ENCODE measurements at places on chromosomes 11 and 22.

DNA sequence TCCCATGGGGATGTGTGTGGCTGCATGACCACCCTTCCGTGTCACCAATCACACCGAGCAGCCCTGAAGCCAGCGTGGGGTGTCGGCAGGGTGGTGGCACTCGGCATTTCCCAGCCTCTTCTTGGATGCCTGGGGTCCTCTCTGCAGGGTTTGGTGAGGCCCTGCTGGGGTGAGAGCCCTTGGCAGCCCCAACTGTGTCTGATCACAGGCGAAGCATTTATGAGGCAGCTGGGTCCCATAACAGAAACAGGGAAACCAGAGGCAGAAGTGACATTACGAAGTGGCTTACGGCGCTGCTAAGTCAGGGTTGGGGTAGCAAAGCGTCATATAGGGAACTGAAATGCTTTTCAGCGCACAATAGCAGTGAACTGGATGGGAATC lies 92.3 kb upstream of the SEPTIN5 start:
- no peak for DNase-seq

- no peak for DNase-seq
These were observed 562.3 kb downstream of the NTM start for GRCh38 chr11:131932584-131933325.

GRCh38 chr11:117816151-117816741 lies 8.3 kb downstream of the FXYD2 start:
- DNase-seq = no peak

- no peak for DNase-seq
These were observed 18.5 kb upstream of the BAIAP2L2 start for GRCh38 chr22:38129021-38129420.

DNA sequence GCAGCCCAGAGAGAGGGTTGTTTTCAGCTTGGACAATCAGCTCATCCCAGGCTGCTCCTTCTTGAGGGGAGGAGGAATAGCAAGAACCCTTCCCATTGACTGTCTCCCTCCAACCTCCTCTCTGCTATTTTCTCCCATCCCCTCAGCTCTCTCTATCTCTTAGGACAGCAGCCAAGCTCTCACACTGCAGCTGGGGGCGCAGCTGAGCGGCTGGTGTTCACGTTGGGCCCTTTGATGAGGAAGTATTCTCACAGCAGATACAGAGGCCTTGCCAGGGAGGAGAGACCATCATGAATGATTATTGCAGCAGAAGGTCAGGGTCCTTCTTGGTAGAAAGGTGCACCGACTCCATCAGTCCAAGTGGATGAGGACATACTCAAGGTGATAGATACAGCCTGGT lies 26.5 kb upstream of the CADM1 start:
- no peak for DNase-seq

- DNase-seq = no peak
These were observed 8.7 kb downstream of the SLC22A6 start for GRCh38 chr11:62976109-62976508.

DNA sequence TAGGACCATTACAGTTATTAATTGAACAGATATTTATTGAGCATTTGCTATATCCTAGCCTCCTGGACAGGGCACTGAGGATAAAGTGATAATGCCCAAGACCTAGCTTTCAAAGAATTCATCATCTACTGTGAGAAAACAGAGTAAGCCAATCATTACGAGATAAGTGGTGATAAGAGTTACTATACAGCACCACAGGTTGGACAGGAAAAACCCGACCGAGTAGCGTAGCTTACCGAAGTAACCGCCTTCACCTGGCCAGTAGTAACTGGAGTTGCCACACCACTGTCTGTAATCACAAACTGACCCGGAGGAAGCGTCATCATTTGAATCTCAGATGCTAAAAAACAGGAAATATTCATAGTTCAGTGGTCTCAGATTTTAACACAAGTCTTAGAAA lies 10.0 kb upstream of the NFRKB start:
- DNase-seq = no peak

DNA sequence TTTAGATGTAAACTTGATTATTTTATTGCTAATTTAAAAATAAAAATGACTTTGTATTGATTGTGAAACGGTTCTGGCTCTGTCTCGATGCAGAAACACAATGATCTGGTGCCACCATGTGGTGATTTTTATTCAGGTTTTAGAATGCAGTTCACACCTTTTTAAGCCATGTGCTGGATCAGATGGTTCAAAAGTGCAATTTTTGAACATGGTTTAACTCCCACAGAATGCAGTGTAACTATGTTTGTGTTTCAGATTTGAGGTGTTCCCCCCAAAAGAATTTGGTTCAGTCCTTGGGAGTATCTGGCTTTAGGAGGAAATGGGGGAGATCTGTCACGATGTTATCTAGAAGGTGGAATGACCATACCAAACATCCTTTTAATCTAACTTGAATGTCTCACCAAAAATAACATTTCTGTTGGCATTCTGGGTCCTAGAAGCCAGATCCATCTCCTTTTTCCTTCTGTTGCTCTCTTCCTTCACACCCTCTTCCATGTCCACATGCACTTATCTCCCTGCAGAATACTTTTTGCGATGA lies 7.9 kb downstream of the MRPL16 start:
- DNase-seq = no peak

- no peak for DNase-seq
These were observed 216.3 kb upstream of the SYN3 start for GRCh38 chr22:33274214-33275072.

GRCh38 chr11:129440028-129440713 lies 64.5 kb downstream of the BARX2 start:
- DNase-seq = no peak

GRCh38 chr22:46829941-46830715 lies 67.7 kb downstream of the TBC1D22A start:
- DNase-seq = no peak

- DNase-seq = no peak
These were observed 16.1 kb upstream of the PCF11 start for GRCh38 chr11:83140691-83141455.

DNA sequence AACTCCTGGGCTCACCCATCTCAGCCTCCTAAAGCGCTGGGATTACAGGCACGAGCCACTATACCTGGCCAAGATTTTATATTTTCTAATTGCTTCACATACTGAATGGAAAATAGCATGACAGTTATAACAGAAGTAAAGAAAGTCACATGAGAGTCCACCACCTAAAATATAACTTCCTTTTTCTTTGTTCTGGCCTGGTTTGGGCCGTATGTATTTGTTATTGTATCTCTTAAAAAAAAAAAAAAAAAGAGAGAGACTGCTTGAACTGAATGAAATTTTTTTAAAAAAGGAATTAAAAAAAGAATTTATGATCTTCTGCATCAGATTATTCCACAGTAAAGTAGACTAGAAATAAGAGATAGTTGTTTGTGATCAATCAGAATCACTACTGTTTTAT lies 86.0 kb upstream of the GRIK4 start:
- DNase-seq = no peak

- no peak for DNase-seq
These were observed 16.1 kb downstream of the MICAL2 start for GRCh38 chr11:12126344-12127019.

GRCh38 chr11:10918698-10919097 lies 60.8 kb upstream of the ZBED5 start:
- no peak for DNase-seq

GRCh38 chr11:127252321-127252720 lies 251.8 kb upstream of the KIRREL3 start:
- DNase-seq = no peak

- DNase-seq = no peak
These were observed 18.1 kb upstream of the PPP6R3 start for GRCh38 chr11:68442433-68442832.

DNA sequence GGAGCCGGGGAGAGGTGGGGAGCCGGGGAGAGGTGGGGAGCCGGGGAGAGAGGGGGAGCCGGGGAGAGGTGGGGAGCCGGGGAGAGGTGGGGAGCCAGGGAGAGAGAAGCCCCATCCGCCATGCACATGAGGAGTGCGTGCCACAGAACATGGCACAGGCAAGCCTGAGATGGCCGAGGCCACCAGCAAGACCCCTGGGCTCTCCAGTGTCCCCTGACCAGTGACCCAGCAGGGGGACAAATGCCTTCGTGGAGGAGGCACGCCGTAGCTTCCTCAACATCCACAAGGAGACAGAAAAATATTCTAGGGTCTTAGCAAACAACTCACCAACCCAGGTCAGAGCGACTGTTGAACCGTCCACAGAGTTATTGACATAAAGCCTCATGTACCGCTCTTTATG lies 618.8 kb downstream of the TBC1D22A start:
- no peak for DNase-seq

GRCh38 chr11:113847580-113847979 lies 27.8 kb downstream of the USP28 start:
- no peak for DNase-seq

DNA sequence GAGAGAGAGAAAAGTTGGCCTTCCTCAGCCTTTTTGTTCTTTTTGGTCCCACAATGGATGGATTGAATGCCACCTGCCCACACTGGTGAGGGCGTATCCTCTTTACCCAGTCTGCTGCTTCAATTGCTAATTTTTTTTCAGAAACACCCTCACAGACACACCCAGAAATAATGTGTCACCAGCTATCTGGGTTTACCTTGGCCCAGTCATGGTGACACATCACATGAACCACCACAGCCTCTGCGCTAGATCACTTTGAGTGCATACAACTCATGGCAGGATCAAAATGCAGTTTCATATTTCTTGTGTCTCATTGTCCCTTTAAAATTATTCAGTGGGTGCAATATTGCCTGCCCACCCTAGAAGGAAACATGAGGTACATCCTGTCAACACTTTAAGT lies 63.3 kb downstream of the ADAMTS15 start:
- no peak for DNase-seq

DNA sequence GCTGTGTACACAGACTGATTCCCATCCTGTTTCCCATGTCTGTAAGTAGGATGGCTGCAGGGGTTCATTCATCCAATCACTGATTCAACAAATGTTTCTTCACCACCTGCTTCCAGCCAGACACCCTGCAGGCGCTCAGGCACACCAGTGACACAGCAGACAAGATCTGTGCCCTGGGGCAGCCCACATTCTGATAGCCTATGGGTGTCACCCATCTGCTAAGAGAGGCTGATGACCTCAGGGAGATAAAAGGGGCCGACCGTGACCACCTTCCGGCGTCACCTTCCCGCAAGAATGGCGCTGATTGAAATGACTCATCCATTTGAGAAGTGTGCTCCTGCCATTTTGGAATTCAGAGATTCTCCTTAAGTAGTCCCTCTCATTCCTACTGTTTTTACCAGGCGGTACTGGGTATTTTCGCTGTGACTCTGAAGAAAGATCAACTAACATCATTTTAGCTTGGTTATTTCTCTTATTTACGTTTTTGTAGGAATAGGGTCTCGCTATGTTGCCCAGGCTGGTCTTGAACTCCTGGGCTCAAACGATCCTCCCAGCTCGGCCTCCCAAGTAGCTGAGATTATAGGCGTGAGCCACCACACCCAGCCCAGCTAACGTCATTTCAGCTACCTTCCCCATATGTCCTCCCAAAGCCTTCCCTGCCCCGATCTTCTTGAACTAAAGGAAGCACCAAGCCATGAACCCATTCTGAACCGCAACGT lies 73.2 kb upstream of the BID start:
- no peak for DNase-seq

GRCh38 chr11:119585043-119585781 lies 143.8 kb downstream of the NECTIN1 start:
- DNase-seq = no peak

GRCh38 chr11:128827191-128827893 lies 39.8 kb downstream of the KCNJ1 start:
- DNase-seq = no peak

- DNase-seq = no peak
These were observed 1734.0 kb upstream of the RAG2 start for GRCh38 chr11:38332046-38332445.

DNA sequence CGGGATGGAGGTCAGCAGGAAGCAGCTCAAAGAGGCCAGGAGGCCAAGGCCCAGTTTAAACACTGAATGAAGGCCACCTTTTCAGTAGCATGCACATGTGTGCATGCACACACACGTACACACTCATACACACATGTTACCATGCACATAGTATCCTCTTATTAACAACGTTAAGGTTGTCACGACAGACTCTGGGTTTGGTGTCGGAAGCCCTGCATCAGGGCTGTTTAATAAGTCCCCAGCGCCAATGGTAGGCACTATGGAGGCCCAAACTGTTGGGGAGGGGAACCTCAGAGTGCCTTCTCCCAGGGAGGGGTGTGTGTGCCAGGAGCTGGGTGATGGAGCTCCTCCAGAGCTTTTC lies 39.5 kb upstream of the ADA2 start:
- no peak for DNase-seq

DNA sequence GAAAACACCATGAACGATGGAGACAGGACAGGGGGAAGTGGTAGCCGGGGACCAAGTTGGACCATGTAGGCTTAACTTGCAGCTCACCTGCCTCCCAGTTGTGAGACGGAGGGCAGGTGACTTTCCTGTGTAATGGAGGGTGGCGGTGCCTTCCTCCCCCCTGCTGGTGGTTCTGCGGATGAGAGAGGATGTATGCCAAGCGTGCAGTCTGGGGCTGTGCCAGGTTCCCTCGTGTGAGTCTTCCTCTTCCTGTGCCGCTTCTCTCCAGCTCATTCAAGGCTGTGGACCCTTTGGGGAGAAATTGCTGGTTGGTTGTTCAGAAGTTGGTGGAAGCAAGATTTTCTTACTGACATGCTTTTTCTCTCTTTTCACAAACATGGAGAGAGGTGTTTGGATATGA lies 35.1 kb downstream of the MPPED1 start:
- no peak for DNase-seq

DNA sequence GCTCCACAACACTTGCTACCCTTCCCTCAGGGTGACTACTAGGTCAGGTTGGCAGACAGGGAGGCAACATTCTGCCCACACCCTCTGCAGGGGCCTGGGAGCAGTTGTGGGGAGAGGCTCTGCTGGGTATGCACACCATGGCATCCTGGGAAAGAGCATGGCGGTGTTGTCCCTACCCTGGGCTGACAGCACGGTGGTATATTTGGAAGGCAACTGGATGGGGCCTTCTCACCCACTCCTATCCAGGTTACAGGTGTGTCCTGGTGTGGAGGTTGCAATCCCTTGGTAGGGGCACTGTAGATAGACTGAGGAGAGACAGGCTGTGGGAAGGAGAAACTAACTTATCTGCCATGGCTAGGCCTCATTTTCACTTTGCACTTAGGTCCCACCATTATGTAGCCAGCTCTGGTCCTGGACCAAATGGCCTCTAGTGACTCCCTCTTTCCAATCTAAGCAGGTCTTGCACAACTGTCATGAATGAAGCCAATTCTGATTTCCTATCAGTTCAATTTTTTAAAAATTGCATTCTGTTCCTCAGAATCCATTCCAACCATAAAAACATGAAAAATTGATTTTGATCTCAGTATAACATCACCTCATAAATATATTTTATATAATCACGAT lies 54.0 kb upstream of the CD44 start:
- DNase-seq = no peak

GRCh38 chr11:47415949-47416472 lies 7.6 kb downstream of the SLC39A13 start:
- DNase-seq = no peak
